ENCODE measurements at places on chromosomes 1 and 21.

GRCh38 chr1:179702946-179703539 lies 40.0 kb upstream of the FAM163A start:
- DNase-seq, result no peak

- no peak for DNase-seq
These were observed 11.6 kb downstream of the STYXL2 start for GRCh38 chr1:167105271-167106118.

DNA sequence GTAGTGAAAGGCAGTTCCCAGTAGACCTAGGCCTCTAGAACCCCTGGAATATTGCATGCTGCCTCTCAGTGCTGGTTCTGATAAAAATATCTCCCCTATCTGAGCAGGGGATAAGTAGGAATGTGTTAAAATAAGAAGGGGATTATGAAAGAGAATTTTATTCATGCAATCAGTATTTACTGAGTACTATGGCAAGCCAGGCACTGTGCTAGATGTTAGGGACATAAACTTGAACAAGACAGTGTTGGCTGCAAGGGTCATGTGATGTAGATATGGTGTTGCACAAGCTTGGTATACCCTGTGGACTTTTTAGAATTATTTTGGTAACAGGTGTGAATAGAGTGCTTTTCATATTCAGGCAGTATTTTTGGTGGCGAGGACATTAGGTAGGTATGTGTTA lies 23.6 kb downstream of the NOS1AP start:
- DNase-seq, result no peak

DNA sequence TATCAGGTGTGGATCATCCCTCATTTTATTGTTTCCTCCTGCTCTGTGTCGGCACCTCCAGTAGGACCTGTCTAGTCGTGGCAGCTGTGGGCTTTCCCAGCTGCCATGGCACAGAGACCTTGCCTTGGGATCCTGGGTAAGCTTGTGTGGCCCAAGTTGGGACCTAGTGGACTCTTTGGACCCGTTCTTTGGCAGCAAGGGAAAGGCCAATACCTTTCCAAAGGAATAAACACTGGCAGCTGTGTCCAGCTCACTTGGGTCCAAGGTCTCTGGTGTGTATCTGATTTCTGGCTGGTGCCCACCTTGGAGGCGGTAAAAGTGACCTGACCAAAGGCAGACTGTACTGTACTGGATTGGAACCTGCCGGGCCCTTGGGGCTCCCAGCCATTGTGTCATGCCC lies 21.8 kb downstream of the DIP2A start:
- DNase-seq, result no peak

- DNase-seq, result no peak
These were observed 94.3 kb upstream of the CD55 start for GRCh38 chr1:207227131-207227630.

Data from AG04449 (cell line).